ENCODE measurements at places on chromosomes 3 and 15. TPM values are rescaled to one million over a fixed set of nuclear protein-coding genes. Genes with fewer than 3 reads are reported as not detected.

DNA sequence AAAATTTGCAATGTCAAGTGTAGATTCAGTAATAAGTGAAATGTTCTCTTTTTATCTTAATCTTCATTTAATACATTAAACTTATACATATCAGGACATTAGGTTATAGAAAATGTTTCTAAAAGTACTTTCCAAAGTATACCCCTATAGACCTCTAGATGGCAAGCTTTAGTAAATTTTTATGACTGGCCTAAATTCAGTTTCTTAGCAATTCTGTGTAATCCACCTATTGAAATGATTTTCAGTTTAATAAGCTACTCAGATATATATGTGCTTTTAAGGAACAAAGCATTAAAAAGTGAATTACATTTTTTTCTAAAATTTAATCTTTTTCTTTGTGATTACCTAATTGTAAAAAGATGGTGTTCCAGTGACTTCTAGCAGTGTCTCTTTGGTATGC lies 342.2 kb downstream of the GBE1 start:
- no peak for DNase-seq

GRCh38 chr3:58635371-58636285 lies 30.9 kb downstream of the FAM3D start:
- no peak for DNase-seq

DNA sequence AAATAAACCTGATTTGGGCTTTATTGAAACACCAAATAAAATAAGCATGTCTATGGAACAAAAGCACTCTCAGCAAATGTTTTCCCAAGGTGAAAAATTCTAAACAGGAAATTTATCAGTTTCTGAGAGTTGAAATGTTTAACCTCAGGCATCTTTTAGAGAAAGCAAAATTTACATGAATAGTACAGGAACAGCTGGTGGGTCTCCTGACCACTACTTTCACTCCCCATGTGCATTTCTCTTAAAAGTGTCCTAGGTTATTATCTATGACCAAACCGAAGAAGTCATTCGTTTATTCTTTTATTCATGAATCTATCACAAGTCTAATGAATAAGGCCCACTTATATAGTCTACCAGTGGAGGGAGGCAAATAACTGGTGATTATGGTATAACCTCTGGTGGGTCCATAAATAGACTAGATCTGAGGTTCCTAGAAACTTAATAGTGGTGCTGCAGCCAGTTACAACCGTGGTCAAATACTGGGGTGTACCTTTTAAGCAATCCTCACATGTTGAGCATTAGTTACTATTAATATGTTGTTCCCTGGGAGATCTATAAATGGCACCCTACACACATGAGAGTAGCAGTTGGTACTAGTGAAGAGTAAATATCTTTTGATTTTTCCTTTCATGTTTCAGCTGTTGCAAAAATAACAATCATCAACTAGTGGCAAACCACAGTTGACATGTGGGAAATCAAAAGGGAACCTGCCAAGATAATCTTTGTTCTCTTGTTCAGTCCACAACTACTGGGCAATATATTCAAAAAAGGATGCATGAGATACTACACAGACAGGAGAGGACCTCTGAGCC lies 169.3 kb upstream of the STAC start:
- no peak for DNase-seq

DNA sequence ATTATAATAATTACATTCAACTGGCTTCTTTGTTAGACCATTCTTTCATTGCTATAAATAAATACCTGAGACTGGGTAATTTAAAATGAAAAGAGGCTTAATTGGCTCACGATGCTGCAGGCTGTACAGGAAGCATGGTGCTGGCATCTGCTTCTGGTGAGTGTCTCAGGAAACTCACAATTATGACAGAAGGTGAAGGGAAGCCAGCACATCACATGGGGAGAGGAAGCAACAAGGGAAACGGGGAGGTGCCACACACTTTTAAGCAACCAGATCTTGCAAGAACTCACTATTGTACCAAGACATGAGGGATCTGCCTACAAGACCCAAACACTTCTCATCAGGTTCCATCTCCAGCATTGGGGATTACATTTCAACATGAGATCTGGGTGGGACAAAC lies 413.1 kb upstream of the ARRDC4 start:
- no peak for DNase-seq

DNA sequence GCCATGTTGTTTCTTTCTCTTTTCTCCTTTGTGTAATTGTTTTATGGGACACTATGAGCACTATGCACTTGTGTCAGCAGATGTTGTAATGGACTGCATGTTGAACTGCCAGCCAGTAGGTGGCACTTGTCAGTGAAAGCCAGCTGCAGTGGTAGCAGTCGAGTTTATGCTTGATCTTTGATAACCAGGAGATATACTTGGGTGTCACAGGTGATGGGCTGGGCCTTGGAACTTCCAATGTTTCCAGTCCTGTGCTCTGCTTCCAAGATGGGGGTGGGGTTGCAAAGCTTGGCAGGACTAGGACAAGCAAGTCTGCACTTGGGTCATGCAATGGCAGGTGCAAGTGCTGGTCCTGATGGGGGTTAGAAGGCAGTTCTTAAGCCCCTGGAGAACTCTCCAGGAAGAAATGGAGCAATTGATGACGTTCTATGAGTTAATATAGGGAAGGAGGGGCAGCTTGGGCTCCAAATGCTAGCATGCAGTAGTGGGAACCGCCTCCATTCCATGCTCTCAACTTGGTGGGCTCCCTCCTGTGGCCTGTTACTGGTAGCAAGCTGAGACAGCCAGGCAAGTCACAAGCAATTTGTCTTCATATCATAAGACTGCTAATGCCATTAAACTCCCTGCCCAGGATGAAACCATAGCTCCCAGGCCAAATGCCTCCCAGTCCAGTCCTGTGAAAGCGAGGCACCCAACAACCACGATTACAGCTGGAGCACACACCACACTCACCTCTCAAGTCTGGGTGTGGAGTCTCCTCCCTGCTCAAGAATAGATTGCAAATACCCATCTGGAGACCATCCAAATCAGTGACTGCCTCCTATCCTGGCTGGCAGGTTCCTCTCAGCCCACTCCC lies 287.2 kb downstream of the CGGBP1 start:
- DNase-seq = no peak

DNA sequence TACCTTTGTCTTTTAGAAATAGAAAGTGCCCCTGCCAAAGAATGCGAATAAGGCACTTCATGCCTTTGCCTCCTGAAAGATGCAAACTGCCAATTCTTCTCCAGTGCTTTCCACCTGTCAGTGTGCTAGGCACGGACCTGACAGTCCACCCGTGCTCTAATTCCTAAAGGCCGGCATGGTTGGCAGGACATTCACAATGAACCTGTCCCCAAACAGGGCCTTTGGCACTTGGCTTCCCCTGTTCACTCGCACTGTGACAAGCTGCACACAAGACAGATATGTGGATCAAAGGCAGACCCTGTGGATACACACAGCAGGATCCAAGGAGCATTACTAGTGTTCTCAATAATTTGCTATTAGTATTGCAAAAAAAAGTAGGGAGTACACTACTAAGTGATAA lies 505.7 kb upstream of the AGTR1 start:
- no peak for DNase-seq

DAZL gene
- total RNA-seq = not detected

GABRR3 gene
- total RNA-seq = not detected
